Cerebellar cortex (tissue), 1 donor: ENCODE measurements at places on chromosomes 7 and 10.

DNA sequence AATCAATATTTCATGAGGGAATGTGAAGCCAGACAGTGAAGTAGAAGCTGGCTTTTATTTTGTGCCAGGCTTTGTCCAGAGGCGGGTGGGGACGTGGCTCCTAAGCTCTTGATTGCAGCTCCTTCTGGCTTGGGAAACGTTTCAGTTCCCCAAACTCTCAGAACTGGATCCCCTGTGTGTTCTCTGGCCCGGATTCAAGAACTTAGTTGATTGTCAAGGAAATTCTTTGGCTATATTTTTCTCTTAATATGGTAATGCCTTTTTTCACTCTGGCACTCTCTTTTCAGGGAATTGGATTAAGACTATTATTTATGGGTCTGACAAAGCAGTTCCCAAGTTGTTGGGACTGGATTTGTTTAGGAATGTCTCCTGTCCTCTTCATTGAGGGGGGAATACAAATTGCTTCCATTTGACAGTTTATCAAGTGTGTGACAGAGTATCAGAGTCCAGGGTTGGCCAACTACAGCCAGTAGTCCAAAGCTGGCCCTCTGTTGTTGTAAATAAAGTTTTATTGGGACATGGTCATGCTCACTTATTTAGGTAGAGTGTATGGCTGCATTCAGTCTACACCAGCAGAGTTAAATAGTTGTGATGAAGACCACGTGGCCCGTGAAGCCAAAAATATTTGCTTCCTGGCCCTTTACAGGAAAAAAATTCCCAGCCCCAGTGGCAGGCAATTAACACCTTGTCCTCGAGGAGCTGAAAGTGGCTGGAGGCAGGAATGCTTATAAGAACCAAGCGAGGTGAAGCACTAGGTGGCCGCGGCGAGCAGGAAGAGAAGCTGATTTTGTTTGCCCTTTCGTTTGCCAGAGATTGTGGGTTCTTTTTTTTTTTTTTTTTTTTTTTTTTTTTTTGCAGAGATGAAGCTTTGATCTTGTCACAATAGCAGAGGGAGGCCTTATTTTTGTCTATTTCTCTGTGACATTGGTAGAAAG, 34.3 kb downstream of the HTRA1 start:
- DNase-seq, result no peak

GRCh38 chr10:63972949-63973827, 452.0 kb downstream of the REEP3 start:
- no peak for DNase-seq

DNA sequence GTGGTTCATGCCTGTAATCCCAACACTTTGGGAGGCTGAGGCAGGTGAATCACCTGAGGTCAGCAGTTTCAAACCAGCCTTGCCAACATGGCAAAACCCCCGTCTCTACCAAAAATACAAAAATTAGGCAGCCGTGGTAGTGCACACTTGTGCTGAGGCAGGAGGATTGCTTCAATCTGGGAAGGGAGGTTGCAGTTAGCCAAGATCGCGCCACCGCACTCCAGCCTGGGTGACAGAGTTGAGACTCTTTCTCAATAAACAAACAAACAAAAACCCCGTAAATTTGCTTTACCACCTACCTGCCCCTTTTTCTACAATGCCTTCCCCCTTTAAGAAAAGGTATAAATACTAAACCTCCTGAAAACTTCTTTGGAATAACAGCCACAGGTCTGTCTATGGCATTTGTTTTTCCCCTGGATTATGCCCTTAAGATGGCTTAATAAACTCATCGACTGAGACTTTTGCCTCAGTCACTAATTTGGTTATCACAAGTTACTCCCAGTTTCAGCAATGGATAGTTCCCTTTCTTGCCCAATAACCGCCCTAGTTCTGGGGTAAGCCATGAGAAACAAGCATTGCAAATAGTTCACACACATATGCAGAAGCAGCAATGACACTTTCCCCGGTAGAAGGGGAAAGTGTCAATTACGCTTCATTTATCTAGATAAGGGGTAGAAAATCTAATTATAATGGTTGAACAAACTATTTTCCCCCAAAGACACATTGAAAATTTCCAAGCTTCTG, 52.8 kb upstream of the SVIL start:
- DNase-seq, result no peak

DNA sequence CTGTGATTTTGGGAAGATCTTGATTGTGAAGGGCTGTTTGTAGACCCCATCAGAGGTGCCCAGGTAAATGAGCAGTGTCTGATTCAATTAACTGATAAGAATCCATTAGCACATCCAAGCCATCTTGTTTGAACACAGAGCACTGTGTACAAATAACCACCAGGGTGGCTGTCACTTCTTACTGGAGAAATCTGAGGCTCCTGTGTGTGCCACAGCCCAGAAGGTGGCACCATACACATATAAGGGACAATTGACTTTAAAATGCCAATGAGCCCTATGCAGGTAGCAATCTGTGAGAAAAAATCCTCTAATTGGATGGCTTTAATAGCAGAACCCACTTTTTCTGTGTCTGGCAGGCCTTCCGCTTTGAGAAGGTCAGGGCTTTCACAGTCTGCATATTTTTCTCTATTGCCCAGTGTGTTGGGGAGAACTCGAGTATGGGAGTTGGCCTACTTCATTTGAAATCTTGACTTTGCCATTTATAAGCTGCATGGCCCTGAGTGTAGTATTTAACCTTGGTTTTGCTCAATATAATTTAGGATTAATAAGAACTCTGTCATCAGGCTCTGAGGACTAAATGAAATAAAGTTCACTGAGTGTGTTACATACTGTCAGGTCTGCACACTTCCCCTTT, 517.4 kb downstream of the CCSER2 start:
- peak; percentile 20 for DNase-seq

GRCh38 chr7:98569691-98570337, 47.3 kb upstream of the NPTX2 start:
- DNase-seq, result peak; percentile 19

DNA sequence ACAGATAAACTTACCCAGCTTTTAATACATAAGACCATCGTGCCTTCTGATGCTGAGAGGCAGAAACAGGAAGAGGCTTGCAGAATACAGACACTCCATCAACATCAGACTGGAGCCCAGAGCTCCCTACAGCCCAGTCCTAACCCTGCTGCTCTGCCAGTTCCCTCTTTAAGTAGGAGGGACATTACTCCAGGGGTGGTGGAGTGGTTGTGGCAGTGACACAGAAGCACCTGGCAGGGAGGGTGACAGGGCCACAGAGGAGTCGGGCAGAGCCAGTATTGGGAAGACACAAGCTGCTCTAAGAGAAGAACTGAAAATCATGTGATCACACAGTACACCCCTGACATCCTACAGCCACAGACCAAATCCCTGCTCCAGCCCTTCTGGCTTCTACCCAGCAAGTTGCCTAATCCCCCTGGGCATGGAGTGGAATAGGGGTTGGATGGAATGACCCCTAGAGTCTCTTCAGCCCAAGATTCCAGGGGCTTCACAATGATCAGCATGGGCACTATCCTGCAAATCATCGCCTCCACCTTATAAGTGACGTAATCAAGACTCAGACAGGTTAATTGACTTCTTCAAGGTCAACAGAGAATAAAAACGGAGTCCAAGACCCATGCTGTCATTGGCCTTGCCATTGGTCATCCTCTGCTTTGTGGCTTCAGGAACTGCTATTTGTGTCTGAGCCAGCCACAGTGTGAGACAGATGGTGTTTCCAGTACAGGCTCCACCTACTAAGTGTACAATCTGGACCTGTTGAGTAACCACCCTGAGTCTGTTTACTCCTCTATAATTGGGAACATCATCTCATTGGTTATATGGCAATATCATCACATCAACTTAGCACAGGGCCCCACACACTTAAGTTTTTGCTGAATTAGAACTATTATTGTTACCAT, 61.1 kb upstream of the ZMIZ1 start:
- peak; percentile 98 for DNase-seq

DNA sequence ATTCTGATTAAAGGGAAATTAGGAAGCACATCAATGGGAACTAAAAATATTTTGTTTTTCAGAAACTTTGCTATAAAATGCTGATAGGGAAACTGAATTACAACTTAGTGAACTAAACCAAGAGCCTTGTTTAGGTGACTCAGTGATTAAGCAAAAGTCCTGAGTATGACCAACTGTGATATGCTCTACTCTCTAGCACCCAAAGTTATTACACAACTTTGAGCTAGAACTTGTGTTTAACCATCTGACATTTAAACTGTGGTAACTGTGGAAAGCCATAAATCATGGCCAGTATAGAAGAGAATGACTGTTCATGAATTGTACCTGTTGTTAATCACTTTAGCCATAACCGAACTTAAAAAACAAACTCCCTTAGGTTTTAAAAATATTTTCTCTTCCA, 127.4 kb downstream of the ZNF365 start:
- DNase-seq, result no peak

DNA sequence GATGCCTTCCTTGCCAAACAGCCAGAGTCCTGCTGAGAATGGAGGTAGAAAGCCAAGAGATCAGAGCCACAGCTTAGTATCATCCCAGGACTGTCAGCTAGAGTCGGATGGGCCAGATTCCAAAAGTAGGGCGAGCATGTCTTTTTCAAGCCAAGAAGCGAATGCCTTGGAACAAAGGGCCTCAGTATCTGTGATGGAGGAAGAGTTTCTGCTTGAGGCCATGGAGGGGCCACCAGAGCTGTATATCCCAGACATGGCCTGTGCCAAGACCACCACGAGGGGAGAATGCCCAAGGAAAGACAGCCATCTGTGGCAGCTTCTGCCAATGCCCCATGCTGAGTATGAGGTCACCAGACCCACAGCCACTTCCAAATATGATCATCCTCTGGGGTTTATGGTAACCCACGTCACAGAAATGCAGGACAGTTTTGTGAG, 44.3 kb upstream of the PPP1R17 start:
- peak; percentile 94 for DNase-seq

GRCh38 chr10:90872648-90873020, 860 bp downstream of the RPP30 start:
- no peak for DNase-seq
